ENCODE measurements at places on chromosomes 11 and 22.

DNA sequence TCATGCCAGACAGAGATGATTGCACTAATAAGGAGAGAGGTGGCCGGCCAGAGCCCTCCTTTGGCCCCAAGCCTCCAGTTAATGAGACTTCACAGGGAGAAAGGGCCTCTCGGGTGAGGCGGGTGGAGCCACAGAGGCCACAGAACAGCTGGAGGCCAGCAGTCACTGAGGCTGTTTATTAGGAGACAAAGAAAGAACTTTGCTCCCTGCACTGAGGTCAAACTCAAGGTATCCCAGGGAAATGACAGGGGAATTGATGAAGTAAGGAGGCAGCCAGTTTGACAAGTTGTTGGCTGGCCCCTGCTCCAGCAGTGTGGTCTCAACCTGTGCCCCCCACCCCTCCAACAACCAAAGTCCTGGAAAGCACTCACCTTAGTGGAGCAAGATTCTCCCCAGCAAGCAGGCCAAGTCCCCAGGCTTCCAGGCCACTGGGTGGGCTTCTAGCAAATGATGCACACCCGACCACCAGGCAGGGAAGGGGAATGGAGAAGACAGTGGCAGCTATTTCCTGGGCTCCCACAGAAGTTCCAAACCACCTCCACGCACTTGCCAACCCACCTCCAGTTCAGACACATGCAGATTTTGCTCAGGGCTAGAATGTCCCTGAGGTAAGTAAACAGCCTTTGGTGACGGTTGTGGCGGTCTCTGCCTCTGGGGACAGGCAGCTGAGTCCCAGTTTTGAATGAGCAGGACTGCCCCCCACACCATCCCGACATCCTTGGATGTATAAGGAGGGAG, 53.2 kb downstream of the RPUSD4 start:
- no peak for DNase-seq

- no peak for DNase-seq
Measured at GRCh38 chr11:31884080-31884479, 73.0 kb upstream of the PAX6 start.

DNA sequence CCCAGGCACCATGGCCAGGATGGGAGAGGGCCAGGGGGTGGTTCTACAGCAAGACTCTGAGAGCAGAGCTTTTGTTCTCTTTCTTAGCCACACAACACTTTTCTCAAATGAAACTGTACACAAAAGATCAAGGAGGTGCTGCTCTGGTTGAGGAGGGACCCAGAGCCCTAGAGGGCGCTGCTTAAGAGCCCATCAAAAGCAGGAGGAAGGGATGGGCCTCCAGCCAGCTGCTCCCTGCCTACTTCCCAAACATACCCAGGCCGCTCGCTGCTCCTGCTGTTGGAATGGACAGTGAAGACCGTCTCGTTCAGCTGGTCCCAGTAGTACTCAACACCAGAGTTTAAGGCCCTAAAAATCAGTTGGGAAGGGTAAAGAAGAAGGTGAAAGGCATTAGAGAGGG, 18.4 kb upstream of the CHRM4 start:
- no peak for DNase-seq

GRCh38 chr11:44564670-44565210, 723 bp upstream of the CD82 start:
- DNase-seq, result no peak

GRCh38 chr11:14673824-14674405, 30.3 kb downstream of the PDE3B start:
- DNase-seq, result no peak

- DNase-seq, result no peak
Measured at GRCh38 chr11:109309153-109309552, 112.8 kb upstream of the C11orf87 start.

DNA sequence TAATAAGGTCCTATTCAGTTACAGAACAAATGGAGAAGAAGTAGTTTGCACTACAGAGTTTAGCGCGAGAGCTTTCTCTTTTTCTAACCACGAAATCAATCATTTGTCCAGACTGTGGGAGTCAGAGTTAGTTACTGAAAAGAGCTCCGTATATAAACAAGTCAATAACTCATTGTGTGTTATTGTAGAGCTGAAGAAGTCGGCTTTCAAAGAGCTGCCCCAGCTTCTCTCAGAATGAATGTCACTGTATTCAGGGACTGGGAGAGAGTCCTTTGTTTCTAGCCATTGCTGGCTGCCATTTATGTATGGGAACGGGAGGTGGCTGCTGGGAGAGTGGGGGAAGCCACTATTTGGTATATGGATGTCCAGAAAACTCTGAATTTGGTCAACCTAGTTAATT, 227.8 kb downstream of the DCDC1 start:
- DNase-seq, result peak; percentile 28

DNA sequence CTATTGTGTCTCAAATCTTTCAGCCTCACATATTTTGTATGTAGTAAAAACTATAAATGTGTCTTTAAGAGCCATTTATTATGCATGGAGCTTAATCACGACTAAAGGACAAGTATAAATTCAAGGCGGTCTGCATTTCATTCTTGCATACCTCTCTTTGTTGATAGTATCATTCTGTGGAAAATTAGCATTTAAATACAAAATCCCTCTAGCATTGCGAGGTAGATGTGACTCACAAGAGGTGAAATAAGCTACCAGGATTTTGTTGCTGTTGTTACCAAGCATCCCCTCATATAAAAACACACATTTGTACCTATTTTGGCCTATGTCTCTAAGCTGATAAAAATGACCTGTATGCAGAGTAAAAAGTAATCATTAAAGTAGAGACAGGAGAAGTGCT, 537.4 kb upstream of the LUZP2 start:
- DNase-seq, result no peak

GRCh38 chr11:78371221-78371891, 46.3 kb downstream of the GAB2 start:
- DNase-seq, result no peak

DNA sequence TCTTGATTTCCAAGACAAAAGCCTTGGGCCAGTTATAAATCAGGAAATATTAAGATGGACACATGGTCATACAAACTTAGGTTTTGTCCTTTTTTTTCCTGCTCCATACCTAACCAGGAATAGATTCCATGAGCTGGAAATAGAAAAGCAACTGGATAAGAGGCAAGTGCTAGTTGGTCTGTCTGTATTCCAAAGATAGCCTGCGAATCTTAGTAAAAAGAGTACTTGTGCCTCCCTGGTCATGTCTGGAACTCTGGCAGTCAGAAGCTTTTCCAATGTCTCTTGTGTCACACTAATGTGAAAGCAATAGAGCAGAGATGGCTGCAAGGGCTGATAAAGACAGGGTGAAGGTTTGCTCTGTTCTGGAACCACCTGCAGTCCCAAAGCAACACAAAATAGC, 590.2 kb upstream of the ANO5 start:
- no peak for DNase-seq

DNA sequence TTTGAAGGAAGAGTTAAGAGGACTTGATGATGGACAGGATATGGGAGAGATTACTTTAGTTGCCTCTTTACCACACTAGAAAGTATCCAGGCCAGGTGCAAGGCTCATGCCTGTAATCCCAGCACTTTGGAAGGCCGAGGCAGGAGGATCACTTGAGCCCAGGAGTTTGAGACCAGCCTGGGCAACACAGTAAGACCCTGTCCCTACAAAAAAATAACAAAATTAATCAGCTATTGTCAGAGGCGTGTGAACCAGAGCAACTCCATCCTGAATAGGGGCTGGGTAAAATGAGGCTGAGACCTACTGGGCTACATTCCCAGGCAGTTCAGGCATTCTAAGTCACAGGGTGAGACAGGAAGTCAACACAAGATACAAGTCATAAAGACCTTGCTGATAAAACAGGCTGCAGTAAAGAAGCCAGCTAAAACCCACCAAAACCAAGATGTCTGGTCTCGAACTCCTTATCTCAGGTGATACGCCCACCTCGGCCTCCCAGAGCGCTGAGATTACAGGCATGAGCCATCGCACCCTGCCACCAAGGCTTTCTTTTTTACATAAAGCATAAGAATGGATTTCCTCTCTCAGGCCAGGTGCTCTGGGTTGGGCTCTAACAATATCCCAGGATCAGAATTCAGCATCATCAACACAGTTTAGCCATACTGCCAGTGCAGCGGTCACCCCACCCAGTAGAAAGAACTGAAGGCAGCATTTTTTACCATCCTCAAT, 17.8 kb downstream of the PI4KA start:
- DNase-seq, result no peak

DNA sequence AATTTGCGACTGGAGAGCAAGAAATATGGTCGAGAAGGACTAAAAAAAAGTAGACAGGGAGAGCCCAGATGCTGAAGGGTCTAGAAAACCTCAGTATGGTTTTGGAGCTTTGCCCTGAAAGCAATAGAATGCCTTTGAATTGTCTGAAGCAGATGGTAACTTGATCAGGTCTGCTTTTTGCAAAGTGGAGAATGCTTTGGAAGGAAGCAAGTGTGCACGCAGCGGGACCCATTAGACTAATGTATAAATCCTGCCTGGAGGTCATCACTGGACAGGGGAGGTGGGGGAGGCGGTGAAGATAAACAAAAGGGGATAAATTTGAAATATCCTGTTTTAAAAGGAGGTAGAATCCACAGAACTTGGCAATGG, 757 bp upstream of the HINFP start:
- no peak for DNase-seq

GRCh38 chr11:28833670-28834069, 725.5 kb downstream of the METTL15 start:
- DNase-seq, result no peak

GRCh38 chr11:19185516-19186052, 16.2 kb downstream of the CSRP3 start:
- DNase-seq, result no peak

GRCh38 chr11:57244911-57245310, 7.9 kb upstream of the APLNR start:
- DNase-seq, result no peak

GRCh38 chr22:37647928-37648327, 8.5 kb downstream of the SH3BP1 start:
- no peak for DNase-seq

GRCh38 chr11:2770096-2770751, 70.4 kb upstream of the KCNQ1OT1 start:
- DNase-seq, result no peak

- DNase-seq, result no peak
Measured at GRCh38 chr11:75152651-75153427, 1.9 kb downstream of the SLCO2B1 start.

- no peak for DNase-seq
Measured at GRCh38 chr22:26885441-26886261, 228.3 kb downstream of the MIAT start.

GRCh38 chr22:17785185-17786184, 11.2 kb upstream of the BID start:
- no peak for DNase-seq

DNA sequence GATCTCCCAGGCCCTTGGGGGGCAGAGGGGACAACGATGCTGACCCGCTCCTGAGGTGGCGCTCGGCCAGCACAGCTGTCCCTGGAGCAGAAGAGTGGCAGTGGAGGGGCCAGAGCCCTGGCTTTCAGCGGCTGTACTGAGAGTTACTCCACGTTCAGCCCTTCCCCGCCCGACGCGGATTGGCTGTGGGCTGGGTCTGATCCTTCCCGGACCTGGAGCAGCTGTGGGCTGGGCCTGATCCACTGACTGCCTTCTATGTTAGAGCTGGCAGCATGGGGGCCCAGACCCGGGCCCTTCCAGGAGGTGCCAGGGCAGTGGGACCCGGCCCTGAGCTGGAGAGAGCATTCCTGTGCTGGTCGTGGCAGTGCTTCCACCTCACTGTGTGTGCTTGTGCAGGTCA, 27.8 kb downstream of the YWHAH start:
- no peak for DNase-seq

Measured in neural crest cell (in vitro differentiated cells).